Stimulated activated CD8-positive, alpha-beta memory T cell treated with anti-CD3 and anti-CD28 coated beads, Interleukin-15, amount 100 ng/mL, for 24 hours (primary cell): ENCODE measurements at places on chromosomes 11 and 22.

DNA sequence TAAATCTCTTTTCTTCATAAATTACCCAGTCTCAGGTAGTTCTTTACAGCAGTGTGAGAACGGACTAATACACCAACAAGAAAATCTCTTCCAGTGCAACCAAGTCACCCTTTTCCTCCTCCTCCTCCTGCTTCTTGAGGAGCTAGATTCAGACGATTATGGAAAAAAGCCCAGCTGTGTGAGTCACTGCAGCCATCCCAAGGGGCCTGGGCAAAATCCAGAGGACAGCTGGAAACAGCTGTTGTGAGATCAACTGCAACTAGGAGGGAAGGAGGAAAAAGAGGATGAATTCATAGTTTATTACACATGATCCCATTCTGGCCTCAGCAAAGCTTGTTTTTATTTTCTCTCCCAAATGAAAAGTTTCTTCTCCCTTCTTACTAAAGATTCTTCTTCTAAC lies 32.9 kb downstream of the RBFOX2 start:
- DNase-seq = no peak

DNA sequence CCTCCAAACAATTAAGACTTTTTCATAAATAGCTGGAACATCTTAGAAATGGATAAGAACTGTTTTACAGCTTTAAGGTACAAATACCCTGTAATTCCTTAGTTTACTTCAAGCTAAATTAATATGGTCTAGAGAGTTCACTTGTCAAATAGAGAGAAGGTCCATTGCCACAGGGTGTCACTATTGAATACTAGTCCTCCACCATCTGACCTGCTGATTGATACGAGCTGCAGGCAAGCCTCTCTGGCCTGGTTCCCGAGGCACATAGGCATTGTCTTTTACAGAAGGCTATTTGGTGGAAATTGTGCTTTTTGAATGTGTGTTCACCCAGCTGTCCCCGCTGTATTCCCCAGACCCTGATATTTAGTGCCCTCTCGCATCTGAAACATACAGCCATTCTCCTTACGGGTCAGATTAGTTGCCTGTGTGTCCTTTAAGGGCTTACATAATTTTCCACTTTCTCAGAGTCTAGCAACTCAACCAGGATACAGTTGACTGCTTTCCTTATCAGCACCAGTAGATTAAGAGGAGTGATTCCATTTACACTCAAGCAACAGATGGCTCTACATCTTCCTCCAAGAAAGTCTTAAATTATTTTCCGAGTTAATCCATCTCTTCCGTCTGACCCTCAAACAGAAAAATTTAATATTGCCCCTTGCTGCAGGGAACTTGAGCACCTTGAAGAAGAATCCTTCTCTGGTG lies 788.8 kb upstream of the FAT3 start:
- DNase-seq = no peak

- no peak for DNase-seq
These were observed 175.1 kb downstream of the SWAP70 start for GRCh38 chr11:9838961-9839360.

DNA sequence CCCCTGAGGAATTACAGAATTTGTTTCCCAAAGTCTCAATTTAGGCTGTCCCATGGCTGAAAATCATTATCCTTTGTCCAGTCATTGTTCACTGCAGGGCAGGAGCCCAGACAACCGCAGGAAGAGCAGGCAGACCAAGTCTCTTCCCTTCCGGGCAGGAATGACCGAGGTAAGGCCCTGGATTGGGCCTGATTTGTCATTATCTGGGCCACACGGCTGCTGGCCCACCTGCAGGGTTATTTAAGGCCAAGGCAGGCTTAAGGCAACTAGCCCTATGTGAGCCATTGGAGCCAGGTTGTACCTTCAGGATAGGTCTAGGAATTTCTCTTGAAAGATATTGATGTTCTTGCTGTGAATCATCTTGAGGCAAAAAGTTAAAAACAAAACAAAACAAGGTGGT lies 9.7 kb upstream of the IL10RA start:
- DNase-seq = no peak

DNA sequence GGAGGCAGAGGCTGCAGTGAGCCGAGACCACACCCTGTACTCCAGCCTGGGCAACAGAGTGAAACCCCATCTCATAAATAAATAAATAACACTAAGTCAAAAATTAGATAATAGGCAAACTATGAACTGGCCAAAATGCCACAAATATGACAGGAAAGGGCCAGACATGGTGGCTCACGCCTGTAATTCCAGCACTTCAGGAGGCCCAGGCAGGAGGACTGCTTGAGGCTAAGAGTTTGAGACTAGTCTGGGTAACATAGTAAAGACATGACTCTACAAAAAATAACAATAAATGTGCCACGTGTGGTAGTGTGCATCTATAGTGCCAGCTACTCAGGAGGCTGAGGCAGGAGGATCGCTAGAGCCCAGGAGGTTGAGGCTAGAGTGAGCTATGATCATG lies 19.9 kb downstream of the SEC14L6 start:
- no peak for DNase-seq
